ENCODE measurements at places on chromosomes 1 and 21.

GRCh38 chr1:201214886-201215285 lies 24.3 kb downstream of the IGFN1 start:
- no peak for DNase-seq

DNA sequence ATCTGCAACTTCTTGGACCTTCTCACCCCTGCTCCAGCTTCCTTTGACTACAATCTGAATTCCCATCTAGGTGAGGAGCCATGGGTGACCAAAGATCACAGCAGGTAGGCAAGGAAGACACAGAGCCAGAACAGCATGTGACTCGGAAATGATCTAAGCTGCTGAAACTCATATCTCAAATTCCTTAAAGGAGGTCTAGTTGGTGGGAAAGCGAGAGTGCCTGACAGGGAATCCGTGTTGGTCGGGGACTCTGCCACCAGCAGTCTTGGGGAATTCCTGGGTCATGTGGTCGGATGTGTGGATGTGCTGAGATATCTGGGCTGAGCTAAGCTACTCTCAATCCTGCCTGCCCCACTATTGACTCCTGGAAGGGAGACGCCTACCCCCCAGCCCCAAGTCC lies 3.2 kb upstream of the NUAK2 start:
- no peak for DNase-seq

DNA sequence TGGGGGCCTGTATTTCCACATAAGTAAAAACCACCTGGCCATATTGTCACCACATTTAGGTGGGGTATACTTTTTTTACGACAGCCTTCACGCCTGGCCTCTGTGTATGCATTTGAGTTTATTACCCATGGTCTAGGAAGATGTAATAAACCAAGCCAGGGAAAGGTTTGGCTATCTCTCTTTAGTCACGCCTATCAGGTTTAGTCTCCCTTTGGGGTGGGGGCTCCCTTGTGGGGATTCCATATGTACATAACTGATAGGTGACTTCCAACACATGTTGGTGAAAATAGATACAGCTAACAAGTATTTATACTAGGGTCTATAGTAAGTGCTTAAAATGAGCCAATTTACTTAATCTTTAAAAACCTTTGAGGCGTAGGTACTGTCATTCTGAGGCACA lies 4.2 kb downstream of the YBX1 start:
- no peak for DNase-seq

DNA sequence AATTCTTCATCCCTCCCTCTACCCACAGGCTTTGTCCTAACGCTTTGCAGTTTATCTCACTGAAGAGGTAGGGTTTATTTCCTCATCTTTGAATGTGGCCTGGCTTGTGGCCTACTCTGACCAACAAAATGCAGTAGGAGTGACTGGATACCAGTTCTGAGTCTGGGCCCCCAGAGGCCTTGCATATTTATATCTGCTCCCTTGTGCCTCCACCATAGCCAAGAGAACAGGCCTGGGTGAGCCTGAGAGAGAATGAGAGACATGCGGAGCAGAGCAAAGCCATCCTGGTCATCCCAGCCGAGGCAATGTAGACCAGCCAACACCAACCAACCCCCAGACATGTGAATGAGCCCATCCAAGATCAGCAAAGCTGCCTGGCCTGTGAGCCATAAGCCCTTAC lies 30.3 kb downstream of the SMIM12 start:
- no peak for DNase-seq

DNA sequence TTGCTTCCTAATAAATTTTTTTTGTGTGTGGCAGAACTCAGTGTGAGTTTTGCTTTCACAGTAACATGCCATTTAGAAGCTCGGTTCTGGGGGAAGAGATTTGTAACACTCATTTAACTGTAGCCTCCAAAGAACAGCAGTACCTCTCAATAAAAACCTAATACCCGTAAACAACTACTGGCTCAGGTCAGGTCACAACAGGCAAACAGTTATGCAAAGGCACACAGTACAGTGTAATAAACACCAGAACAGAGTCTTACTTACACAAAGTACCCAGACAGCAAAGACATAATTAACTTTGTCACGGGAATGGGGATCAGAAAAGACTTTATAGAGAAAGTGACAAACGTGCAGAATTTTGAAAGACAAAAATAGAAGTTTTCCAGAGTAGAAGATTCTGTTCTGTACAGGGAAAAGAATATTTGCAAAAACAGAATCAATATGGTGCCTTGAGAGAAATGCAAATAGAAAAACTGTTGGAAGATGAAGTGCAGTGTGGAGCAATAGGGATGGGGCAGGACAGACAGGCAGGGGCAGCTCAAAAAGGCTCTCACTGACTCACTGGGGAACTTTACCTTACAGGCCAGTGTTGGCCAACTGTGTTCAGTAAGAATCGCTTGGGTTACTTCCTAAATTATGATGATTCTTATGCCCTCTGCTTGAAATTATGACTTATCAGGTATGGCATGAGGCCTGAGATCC lies 38.8 kb downstream of the EGLN1 start:
- no peak for DNase-seq

- no peak for DNase-seq
Observed at GRCh38 chr1:84493747-84494146, 12.4 kb upstream of the SPATA1 start.

DNA sequence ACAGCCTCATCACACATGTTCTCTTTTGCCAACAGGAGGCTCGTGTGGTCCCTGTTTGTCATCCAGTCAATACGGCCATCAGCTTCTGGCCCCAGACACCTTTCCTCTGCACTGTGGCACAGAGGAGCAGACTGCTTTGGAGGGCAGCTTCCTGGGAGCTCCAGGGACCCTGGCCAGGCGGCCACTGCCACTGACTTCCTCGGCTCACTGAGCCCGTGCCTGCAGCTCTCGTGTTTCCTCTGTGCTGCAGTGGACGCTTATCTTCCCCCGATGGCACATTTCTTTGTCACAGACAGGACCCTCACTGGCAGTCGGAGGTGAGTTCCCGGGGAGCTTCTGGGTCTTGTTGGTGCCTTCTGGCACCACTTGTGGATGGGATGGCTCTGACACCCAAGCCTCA lies 67.0 kb upstream of the DIRAS3 start:
- DNase-seq = no peak

Measured in central memory CD4-positive, alpha-beta T cell (primary cell).